ENCODE measurements at places on chromosomes 6 and 20.

- DNase-seq = no peak
These were observed 8.6 kb downstream of the NOL4L start for GRCh38 chr20:32576560-32576959.

DNA sequence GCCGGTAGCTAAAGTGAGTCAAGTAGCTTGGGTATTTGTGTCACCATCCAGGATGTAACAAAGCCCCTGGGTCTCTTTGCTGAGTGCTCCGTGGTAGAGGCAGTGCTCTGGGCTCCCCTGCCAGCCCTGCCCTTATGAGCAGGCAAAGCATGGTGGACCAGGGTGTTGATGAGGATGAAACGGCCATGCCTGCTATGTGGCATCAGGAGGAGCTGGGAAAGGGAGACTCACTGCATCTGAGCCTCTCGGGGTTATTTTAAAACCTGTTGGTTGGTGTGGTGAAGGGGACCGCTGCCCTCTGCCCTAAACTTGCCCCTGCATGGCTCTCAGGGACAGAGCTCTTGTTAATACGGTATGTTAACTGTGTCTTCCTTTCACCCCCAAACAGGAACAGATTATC is 143.1 kb downstream of the DTNBP1 start:
- DNase-seq = no peak

GRCh38 chr6:143507358-143508145 is 4.0 kb downstream of the FUCA2 start:
- DNase-seq = no peak

DNA sequence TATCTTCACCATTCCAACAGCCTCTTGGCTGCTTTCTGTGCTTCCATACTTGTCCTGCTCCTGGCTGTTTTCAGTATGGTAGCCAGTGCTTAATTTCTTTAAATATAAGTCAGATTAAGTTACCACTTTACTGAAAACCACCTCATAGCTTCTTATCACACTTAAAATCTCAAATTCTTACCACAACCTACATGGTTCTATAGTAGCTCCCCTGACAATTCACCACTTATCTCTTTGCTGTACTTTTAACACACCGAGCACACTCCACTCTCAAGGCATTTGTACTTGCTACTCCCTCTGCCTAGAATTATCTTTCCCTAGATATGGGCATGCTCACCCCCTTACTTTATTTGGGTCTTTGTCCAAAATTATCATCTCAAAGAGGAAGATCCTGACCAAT is 369.0 kb downstream of the TENT5A start:
- no peak for DNase-seq

GRCh38 chr6:5271926-5272325 is 10.6 kb downstream of the FARS2 start:
- DNase-seq = no peak

DNA sequence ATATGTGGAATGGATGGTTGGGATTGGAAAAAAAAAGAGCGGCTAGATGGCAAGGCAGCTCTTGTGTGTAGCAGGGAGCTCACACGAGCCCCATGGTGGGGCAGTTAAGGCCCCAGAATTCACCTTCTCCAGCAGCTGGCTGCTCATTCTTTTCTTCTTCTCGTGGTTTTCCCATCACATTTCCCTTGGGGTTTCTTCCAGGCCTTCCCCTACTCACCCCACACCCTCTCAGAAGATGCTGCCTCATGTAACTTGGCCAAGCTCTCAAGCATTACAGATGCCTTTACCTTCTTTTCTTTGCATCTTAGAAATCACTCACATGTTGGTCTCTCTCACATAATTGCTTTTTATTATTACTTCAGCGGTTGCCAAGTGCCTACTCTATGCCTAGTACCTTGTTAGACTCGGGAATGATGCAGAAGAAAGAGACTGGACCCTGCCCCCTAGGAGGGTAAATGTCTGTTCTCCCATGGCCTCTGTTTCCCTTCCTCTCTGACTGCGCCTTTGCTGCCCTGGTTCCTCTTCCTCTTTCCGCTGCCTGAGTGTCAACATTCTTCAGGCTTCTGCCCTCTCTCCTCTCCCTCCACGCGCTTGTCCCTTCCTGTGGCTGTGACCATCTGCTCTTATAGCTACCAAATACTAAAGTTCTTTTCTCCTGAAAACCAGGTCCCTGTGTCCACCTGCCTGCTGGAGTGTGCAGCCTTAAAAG is 28.6 kb downstream of the PPARD start:
- DNase-seq = no peak

DNA sequence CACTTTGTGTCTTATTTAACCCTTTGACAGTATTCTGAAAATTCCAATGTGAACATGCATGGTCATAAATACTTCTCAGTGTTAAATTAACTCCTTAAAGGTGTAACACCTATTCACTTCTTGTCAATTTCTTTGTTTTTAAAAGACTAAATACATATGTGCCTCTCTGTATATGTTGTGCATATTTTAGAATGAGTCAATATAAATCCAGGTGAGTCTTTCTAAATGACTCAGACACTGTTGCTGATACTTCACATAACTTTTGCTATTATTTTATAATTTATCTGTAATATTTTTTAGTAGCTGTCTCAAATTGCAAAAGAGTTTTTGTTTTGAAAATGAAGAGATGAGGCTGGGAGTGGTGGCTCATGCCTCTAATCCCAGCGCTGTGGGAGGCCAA is 36.0 kb downstream of the TIAM2 start:
- no peak for DNase-seq

DNA sequence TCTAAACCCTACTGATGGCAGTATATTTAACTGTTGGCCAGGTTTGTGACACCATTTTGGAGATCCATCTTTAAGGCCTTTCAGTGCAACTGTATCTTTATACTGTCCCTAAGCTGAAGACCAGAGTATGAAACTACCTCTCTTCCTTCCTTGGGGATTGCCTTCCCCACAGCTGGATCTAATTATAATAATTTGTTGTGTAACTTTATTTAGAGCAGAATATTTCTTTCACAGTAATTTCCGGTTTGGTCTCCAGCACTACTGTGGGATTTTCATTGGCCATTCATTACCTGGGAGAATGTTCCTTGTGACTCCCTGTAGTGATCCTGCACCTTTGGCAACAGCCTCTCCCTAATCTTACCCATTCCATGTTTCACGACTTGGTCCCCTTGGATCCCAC is 75.2 kb downstream of the AKAP7 start:
- no peak for DNase-seq

DNA sequence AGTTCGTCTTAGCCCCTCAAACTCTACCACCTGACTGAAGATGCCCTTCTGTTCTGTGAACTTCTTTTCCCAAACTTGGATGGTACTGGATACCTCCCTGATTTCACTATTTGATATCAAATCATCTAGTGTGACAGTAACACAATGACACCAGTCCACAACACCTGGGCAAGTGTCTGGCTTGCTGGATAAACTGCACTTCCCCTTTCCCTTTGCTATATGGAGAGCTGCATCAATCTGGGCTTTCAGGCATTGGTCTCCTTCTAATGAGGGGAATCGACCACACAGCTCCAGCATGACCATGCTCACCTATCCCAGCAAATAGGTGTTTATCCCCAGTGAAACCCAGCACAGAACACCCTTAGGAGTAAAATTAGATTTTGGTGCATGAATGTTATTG is 3.1 kb downstream of the F13A1 start:
- no peak for DNase-seq

DNA sequence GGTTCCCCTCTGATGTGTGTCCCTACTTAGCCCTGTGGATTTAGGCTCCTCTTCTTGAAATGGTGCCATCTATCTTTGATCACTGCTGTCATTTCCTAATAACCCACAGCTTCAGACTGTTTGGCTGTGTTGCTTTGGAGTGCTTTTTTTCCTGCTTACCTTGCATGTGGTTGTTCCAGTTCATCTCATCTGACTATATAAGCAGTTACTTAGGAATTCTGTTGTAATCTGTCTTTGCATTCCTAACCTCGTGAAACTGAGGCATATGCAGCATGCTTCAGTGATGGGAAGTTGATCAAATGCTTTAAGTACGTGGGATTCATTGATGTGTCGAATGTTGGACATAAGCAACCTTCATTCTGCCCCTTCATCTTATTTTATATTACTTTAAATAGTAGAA is 115.8 kb upstream of the FLRT3 start:
- no peak for DNase-seq

DNA sequence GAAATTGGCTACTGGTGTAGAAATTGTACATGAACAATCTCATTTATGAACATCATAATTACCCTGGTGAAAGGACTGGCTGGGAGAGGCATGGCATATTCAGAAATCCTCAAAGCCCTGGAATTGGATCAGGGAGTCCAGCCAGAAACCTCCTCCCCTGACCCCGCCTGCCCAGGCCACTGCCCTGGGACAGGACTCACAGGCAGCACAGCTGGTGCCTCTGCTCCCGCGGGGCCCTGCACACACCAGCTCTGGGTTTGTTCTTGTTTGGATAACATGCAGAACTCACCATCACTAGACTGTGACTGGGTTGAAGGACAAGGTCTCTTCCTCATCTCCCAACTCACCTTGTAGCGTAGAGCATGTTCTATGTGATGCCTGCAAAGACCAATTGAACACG is 56.2 kb downstream of the AGPAT4 start:
- DNase-seq = no peak

- DNase-seq = no peak
These were observed 490.9 kb upstream of the SOX4 start for GRCh38 chr6:21102624-21103023.

DNA sequence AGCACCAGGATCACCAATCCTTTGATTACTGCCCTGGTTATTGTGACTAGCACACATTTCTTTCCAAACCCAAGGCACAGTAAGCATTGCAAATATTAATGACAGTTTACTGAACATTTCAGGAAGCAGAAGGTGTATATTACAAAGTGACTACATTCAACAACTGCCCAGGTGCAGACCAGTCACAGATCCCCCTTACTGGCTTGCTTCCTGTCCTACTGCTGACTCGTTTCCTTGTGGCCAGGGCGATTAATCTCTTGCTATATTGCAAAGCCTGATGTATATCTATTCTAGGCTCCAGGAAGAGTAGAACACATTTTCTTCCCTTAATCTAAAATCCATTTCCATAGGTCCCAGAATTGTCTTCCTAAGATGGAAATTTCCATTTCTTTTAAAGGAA is 77.2 kb upstream of the EPHA7 start:
- DNase-seq = no peak

DNA sequence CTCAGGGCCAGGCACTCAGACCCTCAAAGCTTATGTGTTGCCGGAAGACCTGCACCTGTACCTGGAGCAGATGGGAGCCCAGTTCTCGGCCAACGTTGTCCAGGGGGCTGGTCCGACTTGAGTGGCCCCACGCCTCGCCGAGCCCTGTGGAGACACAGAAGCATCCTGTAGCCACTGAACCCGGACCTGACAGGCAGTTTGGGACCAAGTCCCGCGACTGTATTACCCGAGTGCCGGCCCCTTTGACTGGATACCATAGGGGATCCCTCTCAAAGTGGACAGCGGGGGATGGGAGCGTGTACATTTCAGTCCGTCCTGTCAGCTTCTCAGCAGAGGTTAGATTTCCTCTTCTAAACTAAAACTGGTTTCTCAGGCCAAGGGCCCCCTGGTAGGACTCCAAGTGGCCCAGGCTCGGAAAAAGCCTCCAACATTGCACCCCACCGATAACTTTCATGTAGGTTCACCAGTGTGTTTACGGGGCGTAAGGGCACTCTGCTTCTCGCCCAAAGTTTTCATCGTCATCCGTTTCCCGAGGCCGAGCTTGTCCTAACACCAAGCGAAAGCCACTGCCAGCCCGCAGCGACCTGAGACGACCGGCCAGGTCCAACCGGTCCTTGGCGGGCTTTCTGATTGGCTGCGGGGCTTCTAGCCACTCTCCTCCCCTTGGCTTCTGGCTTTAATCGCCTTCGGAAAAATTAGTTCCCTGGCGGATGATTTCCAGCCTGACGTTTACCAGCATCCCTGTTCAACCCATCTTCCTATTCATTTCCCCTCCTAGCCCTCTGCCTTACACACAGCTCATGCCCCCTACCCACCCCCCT is 10.8 kb downstream of the SIM1 start:
- no peak for DNase-seq

DNA sequence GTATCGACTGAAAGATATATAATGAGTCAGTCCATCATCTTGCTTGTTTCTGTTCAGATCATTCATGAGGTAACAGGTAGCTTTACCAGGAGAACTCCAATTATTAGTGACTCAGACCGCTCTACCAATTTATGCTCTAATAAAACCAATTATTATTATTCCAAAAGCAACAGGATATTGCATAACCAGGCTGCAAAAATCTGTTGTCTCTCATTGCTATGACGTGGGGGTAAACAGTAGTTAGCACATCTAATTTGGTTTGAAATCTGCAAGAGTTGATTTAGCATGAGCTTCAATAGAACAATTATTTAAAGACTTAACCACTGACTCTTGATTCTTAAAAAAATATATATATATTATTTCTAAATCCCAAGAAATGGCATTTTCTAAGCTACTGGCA is 90.9 kb upstream of the MAP7 start:
- DNase-seq = no peak

- DNase-seq = no peak
These were observed 118.0 kb upstream of the MAN1A1 start for GRCh38 chr6:119467488-119468081.

GRCh38 chr20:57088436-57088835 is 178.0 kb downstream of the BMP7 start:
- no peak for DNase-seq

DNA sequence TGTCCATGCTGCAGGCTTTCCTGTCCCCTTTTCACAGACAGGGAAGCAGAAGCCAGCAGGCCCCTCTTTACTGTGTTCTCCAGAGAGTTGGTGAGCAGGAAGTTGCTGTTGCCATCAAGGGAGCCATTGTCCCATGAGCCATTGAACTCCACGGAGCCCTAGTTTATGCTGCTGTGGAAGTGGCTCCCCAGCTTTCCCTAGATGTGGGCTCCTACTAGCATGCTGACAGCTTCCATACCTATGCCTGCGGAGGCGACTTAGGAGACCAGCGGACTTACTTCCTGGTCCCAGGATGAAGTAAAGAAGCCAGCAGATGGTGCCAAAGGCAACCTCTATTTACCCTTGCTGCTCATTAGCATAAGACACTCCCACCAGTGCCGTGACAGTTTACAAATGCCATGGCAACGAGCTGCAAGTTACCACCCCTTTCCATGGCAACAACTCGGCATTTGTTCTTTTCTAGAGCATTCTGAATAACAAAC is 30.8 kb upstream of the FKBP1A start:
- DNase-seq = no peak

All from NK-92 treated with Interleukin-12 subunit alpha and Interleukin-12 subunit beta, amount 100 ng/mL, for 24 hours (cell line).